ENCODE measurements at places on chromosomes 2 and 18.

DNA sequence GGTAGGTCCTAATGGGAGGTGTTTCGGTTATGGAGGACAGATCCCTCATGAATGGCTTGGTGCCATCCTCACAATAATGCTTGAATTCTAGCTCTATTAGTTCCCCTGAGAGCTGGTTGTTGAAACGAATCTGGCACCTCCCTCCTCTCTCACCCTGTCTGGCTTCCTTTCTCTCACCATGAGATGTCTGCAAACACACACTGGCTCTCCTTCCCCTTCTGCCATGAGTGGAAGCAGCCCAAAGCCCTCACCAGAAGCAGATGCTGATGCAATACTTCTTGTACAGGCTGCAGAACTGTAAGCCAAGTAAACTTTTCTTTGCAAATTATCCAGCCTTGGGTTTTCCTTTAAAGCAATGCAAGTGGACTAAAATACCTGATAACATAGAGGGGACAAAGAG is 86.6 kb downstream of the RND3 start:
- no peak for DNase-seq

DNA sequence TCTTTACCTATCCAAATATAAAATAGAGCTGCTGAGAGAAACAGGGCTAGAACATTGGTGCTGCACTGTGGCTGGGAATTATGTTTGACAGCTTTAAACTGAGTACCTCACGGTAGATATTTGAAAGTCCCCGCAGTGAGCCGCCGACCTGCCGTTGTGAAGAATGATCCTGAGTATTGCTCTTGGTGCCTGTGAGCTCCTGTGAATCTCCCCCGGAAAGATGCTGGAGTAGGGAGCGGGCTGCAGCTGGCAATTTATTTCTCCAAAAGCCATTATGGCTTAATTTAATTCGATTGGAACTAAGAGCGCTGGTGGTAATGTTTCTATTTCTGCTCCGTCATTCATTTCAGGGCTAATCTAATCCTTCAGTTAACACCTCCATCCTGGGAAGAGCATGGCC is 129.4 kb upstream of the TPO start:
- DNase-seq = no peak

DNA sequence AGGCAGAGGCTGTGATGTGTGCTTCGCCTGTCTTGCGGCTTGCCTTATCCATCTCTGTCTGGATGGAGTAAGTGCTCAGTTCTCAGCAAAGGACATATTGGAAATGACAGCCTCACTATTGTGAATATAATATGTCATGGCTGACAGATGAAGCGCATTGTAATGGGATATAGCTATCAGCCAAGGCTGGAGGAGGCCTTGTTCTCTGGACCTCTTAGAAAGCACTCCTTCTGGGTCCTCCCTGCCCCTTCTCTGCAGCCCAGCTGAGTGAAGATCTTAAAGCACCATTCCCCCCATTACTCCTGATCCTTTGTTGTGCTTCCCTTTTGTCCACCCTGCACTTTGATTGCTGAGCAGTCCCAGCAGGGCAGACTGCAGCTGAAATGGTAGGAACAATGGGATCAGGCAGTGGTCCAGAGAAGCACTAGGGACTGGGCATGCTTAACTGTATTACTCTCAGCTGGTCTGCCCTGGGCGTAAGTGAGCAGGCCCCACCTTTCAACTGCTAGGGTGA is 265.3 kb downstream of the SETBP1 start:
- DNase-seq = no peak

DNA sequence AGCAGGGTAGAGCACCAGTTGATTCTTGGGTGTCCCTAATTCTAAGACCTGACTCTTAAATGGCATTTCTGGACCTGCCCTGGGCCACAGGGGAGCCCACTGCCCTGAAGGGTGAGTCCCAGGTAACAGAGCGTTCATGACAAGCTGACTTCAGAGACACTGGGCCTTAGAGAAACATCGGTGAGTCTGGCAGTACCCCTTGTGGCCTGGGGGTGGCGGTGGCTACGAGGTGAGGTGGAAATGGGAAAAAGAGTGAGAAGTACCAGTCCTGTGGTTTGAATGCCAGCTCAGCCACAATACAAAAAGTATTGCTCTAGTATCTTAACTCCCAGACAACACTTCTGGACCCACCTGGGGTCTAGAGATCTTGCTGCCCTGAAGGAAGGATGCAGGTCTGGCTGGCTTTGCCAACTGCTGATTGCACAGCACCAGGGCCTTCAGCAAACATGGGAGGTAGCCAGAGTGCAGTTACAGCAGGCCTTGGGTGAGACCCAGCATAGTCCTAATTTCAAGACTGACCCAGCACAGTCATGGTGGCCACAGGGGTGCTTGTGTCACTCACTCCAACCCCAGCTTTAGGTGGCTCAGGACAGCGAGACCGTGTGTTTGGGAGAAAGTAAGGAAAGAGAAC is 44.5 kb downstream of the USP34 start:
- DNase-seq = no peak

GRCh38 chr18:62264984-62265383 is 60.1 kb upstream of the TNFRSF11A start:
- peak; percentile 50 for DNase-seq

DNA sequence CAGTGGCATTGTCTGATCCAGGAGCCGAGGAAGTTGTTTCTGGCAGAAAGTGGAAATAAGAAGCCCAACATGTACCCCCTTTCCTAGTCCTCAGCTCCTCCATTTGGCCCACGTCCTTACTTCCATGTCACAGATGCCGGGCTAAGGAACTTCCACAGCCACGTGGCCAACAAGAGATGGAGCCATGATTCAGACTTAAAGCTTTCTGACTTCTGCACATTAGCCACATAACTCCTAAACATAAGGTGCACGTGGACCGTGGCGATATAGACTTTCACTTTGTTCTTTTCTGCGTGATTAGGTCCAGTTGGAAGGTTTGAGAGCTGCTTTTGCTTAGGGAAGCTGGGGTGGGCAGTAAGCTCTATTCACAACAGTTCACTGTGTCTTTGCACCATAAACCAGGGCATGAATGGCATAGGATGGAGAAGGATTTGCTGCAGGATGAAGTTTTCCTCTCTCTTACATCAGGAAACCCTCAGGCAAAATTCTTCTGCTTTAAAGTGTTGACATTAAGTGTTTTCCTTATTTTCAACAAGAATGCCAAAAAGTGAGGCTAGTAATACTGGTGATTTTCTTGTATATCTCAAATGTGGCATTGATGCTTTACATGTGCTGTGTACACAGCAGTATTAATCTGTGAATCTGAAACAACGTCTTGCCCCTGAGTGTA is 61.2 kb upstream of the RBM44 start:
- DNase-seq = no peak

GRCh38 chr2:238433941-238434845 is 7.5 kb downstream of the ASB1 start:
- DNase-seq = no peak

- no peak for DNase-seq
These were observed 109.6 kb downstream of the MEP1B start for GRCh38 chr18:32299484-32299883.

- DNase-seq = no peak
These were observed 564.4 kb upstream of the LINC00305 start for GRCh38 chr18:64713284-64713683.

DNA sequence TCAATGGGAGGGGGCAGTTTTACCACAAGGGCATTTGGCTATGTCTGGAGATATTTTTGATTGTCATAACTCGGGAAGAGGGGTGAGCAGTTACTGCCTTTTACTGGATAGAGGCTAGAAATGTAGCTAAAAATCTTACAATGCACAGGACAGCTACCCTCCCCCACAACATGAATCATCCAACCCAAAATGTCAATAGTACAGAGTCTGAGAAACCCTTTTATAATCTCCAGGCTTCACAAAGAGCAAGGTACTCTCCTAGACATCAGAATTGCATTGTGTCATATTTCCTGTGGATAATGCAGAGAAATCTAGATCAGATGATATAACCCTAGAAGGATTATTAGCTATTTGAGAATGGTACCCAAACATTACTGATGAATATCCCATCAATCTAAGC is 277.1 kb upstream of the NRP2 start:
- no peak for DNase-seq
